ENCODE measurements at places on chromosomes 16 and 17.
A peak's percentile ranks its signal among the peaks of the same experiment; 100 is the strongest.

DNA sequence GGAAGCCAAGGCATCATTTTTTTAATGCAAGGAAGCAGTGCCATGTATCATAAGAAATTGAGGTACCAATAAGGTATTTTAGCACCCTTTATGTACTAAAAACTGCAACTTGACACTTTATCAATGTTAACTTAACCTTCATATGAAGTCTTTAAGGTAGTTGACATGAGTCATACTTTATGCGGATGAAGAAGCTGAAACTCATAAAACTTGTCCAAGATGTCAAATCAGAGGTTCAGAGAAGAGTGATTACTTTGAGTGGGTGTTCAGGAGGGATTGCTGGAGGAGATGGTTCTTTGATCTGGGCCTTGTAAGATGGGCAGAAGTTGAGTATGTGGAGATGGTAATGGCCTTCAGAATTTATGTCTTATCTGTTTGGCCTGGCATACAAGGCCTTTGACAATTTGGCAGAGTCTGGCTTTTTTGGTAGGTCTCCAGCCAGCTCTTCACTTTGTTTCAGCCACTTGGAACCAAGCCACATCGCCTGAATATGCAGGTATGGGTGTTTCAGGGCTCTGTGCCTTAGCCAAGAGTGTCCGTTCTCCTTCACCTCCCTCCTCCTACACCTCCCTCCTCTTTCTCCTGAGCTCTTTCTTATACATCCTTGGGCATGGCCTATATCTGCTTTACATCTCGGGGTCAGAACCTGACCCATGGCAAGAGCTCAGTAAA lies 23.7 kb downstream of the YPEL2 start:
- no peak for DNase-seq

- no peak for DNase-seq
These were observed 10.1 kb upstream of the ERCC4 start for GRCh38 chr16:13909872-13910303.

DNA sequence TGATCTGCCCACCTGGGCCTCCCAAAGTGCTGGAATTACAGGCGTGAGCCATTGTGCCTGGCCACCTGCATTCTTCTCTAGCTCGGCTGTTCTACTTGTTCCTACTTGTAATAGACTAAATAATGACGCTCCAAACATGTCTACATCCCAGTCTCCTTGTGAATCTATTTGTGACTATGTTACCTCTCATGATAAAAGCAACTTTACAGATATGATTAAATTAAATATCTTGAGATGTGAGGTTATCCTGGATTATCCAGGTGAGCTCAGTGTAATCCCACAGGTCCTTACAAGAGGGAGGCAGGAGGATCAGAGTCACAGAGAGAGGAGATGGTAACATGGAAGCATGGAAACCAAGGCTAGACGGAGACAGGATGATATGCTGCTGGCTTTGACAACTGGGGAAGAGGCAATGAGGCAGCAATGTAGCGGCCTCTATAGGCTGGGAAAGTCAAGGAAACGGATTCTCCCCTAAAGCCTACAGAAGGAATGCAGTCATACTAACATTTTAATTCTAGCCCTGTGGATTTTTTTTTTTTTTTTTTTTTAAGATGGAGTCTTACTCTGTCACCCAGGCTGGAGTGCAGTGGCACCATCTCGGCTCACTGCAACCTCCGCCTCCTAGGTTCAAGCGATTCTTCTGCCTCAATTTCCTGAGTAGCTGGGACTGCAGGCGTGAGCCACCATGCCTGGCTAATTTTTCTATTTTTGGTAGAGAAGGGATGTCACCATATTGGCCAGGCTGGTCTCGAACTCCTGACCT lies 5.0 kb upstream of the LASP1 start:
- no peak for DNase-seq

- DNase-seq = no peak
These were observed 134.7 kb upstream of the CIBAR2 start for GRCh38 chr16:85246973-85247372.

- no peak for DNase-seq
These were observed 32.2 kb downstream of the RNF157 start for GRCh38 chr17:76208120-76208519.

- DNase-seq = peak; percentile 18
These were observed 77.0 kb downstream of the MYH13 start for GRCh38 chr17:10295728-10296343.

DNA sequence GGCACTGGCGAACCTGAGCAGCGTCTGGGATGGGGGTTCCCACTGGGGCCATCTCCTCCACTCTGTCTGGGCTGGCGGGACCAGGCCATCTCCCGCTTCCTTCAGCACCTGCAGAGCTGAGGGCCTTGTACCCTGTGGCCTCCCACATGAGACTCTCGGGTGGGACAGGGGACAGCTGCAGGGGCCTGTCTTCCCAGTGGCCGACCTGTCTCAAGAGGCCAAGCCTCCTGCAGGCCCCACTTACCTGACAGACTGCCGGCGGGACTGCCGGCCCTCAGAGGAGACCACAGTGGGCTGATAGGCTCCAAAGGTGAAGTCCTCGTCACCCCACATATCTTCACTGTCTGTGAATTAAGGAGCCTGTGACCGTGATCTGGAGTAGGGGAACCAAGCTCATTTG lies 15.7 kb downstream of the FBF1 start:
- DNase-seq = no peak

DNA sequence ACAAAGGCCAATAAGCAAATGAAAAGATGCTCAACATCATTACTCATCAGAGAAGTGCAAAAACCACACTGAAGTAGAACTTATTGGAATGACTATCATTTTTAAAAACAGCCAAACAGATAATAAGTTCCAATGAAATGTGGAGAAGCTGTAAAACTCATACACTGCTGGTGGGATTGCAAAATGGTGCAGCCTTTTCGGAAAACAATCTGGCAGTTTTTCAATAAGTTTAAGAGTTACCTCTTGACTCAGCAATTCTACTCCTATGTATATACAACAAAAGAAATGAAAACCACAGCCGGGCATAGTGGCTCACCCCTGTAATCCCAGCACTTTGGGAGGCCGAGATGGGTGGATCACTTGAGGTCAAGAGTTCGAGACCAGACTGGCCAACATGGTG lies 49.3 kb downstream of the AKAP10 start:
- DNase-seq = no peak

DNA sequence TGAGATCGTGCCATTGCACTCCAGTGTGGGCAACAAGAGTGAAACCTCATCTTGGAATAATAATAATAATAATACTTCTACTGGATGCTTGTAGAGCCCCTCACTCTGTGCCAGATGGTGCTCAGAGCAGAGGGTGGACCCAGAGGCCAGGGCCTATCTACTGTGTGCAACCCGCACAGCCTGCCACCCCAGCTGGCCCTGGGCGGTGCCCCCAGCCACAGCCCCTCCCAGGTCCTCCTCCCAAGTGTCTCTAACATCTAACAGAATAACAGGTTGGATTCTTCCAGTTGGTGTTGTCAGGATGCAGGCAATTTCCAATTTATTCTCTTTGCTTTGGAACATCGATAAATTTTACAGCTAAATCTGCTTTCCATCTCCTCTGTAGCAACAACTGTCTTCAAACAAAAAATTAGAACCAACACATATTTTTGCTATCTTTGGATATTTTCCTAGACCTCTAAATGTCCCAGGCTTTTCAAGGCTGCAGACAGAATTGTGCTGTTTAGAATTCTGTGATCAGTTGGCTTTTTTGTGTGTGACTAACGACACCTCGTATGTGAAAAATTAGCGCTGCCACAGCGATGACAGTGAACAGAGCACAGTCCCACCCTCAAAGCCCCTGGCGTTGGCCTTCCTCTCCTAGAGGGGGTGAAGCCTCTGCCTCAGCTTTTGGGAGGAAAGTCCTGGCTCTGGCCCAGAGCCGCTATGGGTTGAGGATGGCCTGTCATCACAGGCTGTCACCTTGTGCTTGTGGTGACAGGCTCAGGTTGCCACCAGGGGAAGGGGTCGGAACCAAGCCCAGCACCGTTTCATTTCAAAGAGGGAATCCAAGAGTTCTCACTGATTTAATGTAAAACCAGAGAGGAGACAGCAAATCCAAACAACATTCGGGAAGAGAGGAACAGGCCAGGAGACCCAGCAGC lies 7.6 kb upstream of the EVPL start:
- DNase-seq = no peak

- peak; percentile 53 for DNase-seq
These were observed at the start of gene MT1E for GRCh38 chr16:56625140-56625942. TSS of gene MT1E (plus strand) at chr16:56625781. CDS start at chr16:56625852, 71 bp downstream.

GRCh38 chr16:27762441-27762840 lies 212.5 kb downstream of the KATNIP start:
- no peak for DNase-seq

DNA sequence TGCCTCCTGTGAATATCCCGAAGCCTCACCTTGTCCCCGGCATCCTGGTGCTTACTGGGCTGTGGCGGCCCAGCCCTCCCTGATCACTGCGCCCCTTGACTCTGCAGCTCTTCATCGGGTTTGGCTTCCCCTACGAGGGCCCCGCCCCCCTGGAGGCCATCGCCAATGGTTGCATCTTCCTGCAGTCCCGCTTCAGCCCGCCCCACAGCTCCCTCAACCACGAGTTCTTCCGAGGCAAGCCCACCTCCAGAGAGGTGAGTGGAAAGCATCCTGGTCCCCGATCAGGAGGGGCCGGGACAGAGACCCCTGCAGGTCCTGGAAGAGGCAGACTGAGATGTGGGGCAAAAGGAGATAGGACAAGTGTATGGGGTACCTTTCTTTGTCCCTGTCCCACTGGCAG lies 72.1 kb downstream of the MGAT5B start:
- DNase-seq = no peak

- no peak for DNase-seq
These were observed 118.9 kb downstream of the AATF start for GRCh38 chr17:37067555-37068111.

DNA sequence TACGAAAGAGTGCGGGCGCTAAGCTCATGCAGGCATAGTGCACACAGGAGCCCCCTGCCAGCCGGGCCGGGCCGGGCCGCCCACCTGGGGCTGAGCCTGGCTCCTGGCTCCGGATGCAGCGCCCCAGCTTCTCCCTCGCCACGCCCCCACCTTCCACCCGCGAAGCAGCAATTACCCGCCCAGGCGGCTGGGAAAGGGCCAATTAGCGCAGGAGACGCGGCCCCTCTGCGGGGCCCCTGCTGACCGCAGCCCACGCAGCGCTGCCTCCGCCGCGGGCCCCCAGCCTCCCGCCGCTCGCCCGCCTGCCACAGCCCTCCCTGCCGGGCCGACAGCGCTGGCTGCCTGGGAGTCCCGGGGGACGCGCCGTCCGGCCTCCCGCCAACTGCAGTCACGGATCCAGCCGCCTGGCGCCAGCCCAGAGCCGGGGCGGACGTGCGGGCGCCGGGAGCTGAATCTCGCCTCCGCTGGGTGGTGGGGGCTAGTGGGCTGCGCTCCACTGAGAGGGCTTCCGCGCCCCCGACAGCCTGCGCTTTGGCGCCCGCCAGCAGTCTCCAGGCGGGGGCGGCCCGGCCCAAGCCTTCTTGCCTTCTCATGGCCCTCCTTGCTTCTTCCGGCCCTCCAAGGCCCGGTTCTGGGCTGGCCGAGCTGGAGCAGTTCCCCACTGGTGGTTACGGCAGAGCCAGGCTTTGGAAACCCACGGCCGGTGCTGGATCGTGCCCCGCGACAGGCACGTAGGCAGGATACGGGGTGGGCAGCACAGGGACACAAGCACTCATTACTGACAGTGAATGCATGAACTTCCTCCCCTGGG lies 14.9 kb upstream of the CBFB start:
- peak; percentile 89 for DNase-seq

- DNase-seq = no peak
These were observed 1.8 kb upstream of the VPS4A start for GRCh38 chr16:69309316-69309715.
